Stimulated activated CD4-positive, alpha-beta T cell treated with anti-CD3 and anti-CD28 coated beads, Interleukin-4, amount 100 ng/mL, for 24 hours (primary cell): ENCODE measurements at places on chromosomes 7 and 10.

- no peak for DNase-seq
These were observed 1.9 kb downstream of the FZD1 start for GRCh38 chr7:91266067-91266688.

GRCh38 chr7:103944230-103944900 lies 45.1 kb downstream of the RELN start:
- no peak for DNase-seq

GRCh38 chr7:83452256-83452655 lies 196.7 kb downstream of the SEMA3E start:
- no peak for DNase-seq

DNA sequence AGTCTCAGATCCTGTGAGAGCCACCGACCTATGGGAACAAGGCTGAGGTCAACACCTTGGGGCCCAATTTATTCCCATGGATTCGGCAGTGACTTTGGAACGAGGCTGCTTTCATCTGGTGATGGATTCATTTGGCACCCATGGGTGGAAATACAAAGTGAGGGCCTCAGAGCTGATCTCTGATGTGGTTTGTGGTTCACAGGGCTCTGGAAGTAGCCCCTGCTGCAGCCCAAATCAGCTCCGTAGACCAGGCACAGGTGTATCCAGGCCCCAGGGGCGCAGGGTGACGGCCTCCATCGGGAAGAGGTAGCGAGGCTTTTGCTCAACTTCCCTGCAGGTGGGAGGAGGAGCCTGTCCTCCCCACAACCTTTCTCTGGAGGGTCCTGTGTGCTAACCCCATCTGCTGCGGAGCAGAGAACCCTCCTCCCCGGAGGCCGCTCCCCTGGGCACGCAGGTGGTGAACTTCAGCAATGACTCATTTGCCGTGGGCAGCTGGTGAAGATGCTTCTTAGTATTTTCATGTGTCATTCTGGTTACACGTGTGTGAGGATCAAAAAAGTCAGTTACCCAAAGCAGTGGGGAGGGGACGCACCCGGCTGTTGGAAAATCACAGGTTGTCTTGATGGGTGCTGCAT lies 7.5 kb upstream of the JAKMIP3 start:
- DNase-seq = no peak

DNA sequence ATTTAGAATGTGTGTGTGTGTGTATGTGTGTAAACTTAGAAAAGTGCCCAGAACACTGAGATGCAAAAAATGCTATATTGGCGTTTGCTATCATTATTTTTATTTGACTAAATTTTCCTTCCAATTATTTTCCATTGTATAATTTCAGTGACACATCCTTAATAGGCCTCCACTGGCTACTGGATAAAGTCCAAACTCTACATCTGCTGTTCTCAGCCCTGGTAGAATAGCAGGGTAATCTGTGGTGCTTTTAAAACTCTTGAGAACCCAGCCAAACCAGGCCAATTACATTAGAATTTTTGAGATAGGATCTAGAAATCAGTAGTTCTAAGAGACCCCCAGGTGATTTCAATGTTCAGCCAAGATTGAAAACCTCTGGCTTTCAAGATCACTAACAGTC lies 66.4 kb downstream of the ZNF503 start:
- no peak for DNase-seq

DNA sequence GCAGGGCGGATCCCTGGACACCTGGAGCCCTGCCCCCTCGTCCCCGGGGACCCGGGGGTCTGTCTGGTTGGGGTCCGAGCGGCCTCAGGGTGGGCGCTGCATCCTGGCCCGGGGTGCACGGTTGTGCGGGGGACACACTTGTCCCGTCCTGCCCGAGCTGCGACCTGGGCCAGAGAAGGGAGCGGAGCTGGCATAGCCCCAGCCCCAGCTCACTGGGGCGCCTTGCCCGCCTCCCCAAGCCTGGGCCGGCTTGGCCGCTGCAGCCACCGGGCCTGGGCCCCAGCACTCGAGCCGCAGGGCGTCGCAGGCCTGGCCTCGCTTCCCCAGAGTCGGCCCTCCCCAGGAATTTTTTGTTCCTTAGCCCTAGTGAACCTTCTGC lies 54.5 kb downstream of the GLRX3 start:
- no peak for DNase-seq

DNA sequence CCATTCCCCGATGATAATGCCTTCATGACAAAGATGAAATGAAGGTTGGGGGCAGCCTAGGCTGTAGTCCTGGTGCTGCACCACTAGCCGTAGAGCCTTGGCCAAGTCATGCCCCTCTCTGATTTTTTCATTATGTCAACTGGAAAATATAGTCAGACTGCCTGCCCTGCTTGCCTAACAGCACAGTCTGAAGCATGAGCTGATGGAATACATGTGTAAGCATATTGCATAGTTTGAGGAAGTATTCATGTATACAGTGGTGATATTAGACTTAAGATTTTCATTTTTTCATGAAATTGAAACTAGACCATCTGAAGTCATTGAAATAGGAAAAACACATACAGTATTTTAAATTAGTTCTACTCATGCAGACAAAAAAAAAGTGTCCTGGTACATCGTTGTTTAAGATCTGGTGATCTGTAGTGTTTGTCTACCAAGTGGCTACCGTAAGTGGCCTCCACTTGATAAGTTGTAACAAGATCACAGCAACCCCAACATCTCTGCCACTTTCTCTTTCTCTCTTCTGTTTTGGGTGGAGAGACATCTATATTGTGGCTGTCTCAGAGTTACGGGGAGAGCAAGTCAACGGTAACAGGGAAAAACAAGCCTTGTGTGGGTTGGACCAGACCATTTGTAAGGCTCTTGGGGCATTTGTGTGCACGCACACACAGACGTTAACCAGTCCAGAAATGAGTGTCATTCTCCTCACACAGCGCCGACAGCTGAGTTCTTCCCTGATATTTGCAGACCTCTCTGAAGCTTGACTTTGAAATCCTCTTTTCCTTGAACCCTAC lies 716.6 kb upstream of the GALNT17 start:
- no peak for DNase-seq
